ENCODE measurements at places on chromosomes 3 and 15.
A peak's percentile ranks its signal among the peaks of the same experiment; 100 is the strongest.

DNA sequence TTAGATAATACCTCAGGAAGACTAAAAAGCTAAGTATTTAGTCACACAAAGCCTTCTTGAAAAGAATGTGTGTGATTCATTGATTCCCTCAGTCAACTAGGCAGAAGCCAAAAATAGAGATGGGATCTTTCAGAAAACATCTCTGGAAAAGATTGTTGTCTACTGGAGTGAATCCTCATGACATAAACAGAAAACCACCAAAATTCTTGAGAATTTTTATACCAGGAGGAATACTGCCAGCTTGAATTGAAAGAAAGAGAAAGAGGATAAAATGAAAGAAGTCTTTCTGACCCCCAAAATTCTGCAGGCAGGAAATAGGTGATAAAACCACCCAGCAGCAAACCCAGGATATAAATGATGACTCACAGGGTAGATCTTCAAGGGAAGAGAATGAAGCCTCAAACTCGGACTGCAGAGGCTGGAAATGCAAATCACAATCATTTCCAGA, 363.1 kb upstream of the PLSCR5 start:
- DNase-seq = no peak

GRCh38 chr3:160951642-160952487, 153.3 kb downstream of the B3GALNT1 start:
- no peak for DNase-seq

DNA sequence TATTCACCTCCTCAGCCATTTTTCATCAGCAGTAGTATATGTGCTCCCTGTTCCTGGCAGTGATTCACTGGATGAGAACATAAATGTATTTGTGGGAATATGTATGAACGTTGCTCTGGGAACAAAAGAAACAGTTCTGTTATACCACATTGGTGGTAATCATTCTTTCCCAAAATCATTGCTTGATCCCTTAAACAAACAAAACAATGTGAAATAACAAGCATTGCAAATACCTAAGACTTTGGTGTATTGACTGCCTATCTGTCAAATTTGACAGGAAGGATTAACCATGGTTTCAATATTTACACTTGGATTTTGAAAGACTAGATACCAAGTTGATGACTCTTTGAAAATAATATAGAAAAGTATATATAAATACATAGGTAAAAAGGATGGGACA, 284.1 kb downstream of the FHIT start:
- no peak for DNase-seq

- no peak for DNase-seq
These were observed 778 bp upstream of the AP4E1 start for GRCh38 chr15:50907601-50908208.

DNA sequence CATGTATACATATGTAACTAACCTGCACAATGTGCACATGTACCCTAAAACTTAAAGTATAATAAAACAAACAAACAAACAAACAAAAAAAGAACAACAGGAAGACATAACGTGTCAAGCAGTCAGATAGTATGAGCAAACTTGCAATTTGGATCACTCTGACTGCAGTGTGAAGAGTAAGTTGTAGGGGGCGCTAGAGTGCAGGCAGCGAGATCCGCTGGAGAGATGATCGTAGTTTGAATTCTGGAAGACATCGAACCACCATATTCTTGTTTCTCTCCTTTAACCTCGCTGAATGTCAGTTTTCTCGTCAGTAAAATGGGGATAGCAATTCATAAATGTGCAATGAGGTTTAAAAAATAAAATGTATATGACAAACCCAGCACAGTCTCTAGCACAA, 165.2 kb upstream of the LMCD1 start:
- no peak for DNase-seq

DNA sequence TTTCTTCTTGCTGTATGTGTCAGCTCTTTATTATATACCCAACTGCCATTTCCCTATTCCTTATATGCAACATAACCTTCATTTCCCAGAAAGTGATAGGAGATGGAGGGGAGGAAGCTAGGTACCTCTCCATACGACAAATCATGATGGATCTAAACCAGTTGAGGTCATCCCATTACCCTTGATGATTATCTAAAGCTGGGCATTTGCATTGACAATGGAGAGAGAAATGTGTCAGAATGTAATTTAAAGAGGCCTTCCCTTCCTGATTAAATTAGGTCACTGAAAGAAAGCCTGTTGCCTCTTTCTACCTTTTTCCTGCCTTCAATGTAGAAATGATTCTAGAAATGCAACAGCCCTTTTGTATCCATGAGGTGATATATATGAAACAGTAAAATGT, 81.9 kb downstream of the SUCNR1 start:
- no peak for DNase-seq

DNA sequence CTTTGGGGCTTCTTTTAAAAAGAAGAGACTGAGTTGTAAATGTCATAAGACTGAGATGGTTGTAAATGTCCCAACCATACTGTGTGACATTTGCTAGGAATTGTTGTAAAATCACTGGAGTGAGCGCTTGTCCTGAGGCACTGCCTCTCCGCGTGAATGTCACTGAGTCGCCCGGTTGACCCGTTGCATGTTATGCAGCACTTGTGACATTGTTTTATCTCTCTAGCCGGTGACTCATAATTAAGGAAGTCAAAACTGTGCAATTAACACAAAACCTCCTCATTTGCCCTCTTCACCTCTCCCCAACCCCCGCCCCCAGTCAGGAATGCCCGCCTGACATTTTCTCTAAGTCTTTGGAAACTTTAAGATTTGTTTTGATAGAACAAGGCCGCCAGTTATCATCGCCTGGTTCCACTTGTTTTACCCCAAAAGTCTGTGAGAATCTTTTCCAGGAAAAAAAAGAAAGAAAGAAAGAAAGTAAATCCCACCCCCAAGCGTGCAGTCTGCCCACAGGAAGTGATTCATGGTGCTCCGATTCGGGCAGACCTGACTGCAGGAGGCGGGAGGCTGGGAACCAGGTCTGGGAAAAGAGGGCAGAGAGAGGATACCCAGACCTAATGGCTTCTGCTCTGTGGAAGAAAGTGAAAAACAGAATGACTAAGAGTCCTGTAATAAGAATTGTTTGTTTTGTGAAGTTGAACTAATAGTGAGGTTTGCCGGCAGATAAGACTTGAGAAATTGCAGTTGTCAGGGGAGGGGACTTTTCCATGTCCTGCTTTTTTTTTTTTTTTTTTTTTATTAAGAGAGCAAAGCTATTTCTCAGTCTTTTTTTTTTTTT, 84.8 kb downstream of the SMAD3 start:
- peak; percentile 83 for DNase-seq

DNA sequence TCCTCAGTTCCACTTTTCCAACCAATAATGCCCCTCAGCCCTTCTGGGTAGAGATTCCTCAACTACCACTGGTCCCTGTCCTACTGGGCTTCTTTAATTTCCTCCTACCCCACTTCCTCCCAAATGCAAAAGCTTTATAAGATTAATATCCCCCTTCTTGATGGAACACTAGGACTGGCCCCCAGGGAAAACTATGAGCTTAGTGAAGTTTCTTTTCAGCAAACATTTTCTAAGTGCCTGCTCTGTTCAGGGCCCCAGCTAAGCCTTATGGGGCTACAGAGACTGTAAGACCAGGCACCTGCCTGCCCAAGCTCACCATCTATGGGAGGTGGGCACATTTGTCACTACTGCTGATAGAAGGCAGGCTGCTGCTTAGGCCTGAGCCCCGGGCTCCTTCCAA, 79.4 kb downstream of the RPLP1 start:
- DNase-seq = no peak

GRCh38 chr15:43412096-43412495, 41.2 kb downstream of the TUBGCP4 start:
- DNase-seq = no peak

DNA sequence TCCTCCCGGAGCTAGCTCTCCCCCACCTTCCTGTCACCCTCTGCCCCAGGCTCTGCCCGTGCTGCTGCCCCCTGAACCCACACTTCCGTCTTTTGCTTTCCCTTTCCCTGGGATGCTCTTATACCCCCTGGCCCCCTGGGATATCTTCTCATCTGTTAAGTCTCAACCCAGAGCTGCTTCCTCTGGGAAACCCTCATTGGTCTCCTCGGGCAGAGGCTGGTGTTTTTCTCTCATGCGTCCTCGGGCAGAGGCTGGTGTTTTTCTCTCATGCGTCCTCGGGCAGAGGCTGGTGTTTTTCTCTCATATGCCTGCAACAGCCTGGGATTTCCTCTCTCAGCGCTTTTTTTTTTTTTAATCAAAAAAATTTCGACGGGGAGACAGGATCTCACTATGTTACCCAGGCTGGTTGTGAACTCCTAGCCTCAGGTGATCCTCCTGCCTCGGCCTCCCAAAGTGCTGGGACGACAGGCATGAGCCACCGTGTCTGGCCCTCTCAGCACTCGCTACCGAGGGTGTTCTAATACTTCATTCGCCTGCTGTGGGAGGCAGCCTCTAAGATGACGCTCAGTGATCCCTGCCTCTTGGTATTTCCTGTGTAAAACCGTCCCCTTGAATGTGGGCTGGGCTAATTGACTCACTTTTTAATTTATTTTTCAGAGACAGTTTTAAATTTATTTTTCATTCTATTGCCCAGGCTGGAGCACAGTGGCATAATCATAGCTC, 62.7 kb upstream of the TFRC start:
- DNase-seq = no peak

Data from sigmoid colon (tissue), 7 donors.